ENCODE measurements at places on chromosomes 16 and 17.

DNA sequence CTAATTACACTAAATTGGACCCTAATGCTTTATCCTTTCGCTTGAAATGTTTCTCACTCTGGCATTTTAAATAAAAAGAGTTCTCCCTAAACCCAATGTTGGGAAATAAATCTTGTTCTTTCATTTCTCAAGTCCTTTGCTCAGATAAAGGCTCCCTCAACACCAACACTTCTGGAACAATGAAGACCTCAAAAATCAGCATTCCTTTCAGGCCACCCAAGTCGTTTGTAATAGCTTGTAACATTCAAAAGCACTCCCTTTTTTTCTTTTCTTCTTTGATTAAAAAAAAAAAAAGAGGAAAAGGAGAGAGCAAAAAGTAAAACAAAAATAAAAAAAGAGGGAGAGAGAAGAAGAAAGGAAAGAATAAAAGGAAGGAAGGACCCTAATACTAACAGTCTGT is 23.3 kb upstream of the FOXJ1 start:
- DNase-seq: no peak

GRCh38 chr17:32861981-32862380 is 14.9 kb downstream of the MYO1D start:
- DNase-seq: no peak

- no peak for DNase-seq
Observed at GRCh38 chr17:63032142-63032541, 66.1 kb downstream of the TANC2 start.

DNA sequence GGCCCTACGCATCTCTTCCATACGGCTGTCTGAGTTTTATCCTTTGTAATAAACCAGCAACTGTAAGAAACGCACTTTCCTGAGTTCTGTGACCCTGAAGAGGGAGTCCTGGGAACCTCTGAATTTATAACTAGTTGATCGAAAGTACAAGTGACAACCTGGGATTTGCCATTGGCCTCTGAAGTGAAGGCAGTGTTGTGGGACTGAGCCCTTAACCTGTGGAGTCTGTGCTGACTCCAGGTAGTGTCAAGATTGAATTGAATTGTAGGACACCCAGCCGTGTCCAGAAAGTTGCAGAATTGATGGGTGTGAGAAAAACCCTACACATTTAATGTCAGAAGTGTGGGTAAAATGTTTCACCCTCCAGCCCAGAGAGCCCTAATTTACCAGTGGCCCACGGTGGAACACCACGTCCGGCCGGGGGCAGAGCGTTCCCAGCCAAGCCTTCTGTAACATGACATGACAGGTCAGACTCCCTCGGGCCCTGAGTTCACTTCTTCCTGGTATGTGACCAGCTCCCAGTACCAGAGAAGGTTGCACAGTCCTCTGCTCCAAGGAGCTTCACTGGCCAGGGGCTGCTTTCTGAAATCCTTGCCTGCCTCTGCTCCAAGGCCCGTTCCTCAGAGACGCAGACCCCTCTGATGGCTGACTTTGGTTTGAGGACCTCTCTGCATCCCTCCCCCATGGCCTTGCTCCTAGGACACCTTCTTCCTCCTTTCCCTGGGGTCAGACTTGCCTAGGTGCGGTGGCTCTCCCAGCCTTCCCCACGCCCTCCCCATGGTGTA is 1.5 kb downstream of the GAA start:
- no peak for DNase-seq

DNA sequence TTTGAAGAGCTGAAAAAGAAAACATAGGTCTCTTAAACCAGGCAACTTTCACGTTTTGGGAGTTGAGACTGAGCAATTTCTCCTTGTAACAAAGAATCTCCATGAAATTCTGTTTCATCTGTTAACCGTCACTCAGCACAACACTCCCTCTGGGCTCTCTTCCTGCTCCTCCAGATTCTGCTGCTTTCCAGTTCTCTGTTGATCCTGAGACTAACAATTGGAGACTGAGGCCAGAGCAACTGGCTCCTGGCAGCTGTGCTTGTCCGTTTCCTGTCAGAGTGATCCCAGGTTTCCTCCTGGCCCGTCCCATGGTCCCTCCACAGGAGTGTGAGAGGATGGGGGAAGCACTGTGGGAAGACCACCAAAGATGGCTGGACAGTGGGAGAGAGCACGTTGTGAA is 32.5 kb downstream of the IST1 start:
- DNase-seq: no peak

- no peak for DNase-seq
Observed at GRCh38 chr17:61421460-61421859, 21.8 kb downstream of the TBX2 start.

GRCh38 chr16:67935101-67935401 is 1.6 kb downstream of the PSMB10 start:
- DNase-seq: no peak

DNA sequence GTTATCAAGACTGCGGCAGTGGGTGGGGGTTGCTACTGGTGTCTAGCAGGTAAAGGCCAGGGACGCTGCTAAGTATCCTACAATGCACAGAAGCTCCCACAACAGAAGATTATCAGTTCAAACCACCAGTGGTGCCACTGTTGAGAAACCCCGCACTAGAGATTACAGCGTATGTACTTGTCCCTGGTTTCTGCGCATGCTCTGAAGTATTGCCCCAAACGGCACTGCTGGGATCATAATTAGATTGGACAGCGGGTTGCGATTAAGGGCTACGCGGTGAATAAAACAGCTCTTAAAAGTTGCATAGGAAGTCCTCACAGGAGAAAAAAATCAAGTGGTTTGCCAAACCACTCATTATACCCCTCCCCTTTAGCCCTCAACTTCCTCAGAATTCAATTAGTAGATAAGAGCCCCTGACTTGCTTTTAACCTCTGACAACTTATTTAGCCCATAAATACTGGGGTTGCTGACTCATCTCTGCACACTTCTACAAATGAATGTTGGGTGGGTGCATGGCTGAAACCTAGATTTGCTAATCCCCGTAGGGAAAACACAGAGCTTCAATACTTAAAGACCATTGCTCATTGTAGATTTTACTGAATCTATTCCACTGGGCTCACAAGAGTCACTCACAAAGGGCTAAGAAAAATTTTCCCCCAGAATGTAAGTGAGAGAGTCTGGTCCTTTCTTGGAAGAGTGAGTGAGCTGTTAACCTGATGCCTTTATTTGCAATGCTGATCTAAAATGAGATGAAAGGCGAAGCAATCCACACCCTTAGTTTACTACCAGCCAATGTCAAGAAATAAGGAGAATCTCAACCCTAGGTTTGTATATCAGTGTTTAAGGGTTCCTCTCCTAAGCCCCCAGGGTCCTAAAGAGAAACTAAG is 91.8 kb downstream of the RGS9 start:
- peak; percentile 97 for DNase-seq

DNA sequence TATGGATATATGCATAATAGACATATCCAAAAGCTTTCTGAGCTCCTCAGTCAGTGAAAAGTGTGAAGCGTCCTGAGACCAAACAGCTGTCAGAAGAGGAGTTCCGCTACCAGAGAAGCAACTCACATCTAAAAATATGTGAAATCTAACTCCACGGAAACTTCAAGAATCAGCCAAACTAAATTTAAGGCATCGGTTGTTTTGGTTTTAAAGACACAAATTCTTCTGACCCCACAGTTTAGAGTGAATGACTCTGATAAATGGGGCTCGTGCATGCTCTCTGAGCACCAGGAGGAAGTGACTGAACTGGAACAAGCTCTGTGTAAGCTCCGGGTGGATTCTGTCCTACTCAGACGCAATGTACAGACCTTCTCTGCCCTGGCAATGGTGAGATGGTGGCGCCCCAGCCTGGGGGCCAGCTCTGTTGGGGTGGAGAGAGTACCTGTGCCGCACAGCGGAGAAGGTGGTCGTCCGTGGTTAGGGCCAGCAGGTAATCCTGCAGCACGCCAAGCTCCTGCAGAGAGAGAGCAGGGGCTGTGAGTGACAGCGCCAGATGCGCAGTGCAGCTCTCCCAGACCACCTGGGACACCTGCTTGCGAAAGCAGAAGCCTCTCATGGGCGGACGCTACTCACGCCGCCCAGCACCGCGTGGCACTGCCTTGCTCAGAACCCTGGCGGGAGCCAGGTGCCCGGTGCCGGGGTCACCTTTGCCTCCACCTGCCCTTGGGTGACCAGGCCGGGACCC is 44.4 kb upstream of the ATP2A3 start:
- DNase-seq: no peak

GRCh38 chr17:46178550-46179214 is 14.5 kb downstream of the KANSL1 start:
- peak; percentile 59 for DNase-seq

- DNase-seq: peak; percentile 89
Observed at GRCh38 chr16:58661199-58661830, 23.3 kb downstream of the SLC38A7 start.

- peak; percentile 40 for DNase-seq
Observed at GRCh38 chr17:15249487-15249886, 15.6 kb downstream of the PMP22 start.

- DNase-seq: no peak
Observed at GRCh38 chr16:3671424-3671823, 16.9 kb downstream of the DNASE1 start.

- no peak for DNase-seq
Observed at GRCh38 chr16:89828870-89829629, 775 bp downstream of the SPIRE2 start.

- peak; percentile 73 for DNase-seq
Observed at GRCh38 chr16:47519996-47520679, 59.0 kb downstream of the PHKB start.

DNA sequence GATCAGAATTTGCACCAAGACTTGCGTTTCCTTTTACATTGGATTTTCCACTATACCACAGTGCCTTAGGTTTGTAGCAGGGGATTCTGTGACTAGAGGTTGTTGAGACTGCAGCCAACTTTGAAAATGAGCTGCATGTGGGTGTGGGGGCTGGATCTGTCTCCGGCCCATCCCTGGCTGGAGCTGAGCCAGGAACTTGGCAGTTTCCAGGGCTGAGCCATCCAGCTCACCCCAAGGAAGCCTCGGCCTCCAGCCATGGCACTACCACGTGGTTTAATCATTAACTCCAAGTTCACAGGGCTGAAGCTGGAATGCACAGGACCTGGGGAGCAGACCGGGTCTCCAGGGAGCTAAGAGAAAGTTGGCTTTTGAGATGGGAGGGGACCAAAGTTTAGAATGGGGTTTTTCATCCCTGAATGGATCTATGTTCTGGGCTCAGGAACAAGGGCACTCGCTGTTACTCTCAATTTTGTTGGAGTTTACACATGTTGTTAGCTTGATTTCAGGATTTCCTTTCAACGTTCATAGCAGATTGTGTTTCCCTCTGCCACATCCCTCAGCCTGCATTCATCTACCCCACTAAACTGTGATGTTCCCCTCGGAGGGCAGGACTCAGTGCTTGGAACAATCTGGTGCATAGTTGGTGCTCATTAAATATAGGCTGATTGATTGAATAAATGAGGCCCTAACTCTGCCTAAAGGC is 42.3 kb upstream of the HNF1B start:
- no peak for DNase-seq

GRCh38 chr17:72433797-72434196 is 313.0 kb downstream of the SOX9 start:
- DNase-seq: no peak

- no peak for DNase-seq
Observed at GRCh38 chr16:26747760-26748159, 319.0 kb upstream of the C16orf82 start.

GRCh38 chr16:54944002-54944401 is 13.3 kb downstream of the IRX5 start:
- DNase-seq: no peak

GRCh38 chr16:85270374-85270773 is 158.1 kb upstream of the CIBAR2 start:
- no peak for DNase-seq

DNA sequence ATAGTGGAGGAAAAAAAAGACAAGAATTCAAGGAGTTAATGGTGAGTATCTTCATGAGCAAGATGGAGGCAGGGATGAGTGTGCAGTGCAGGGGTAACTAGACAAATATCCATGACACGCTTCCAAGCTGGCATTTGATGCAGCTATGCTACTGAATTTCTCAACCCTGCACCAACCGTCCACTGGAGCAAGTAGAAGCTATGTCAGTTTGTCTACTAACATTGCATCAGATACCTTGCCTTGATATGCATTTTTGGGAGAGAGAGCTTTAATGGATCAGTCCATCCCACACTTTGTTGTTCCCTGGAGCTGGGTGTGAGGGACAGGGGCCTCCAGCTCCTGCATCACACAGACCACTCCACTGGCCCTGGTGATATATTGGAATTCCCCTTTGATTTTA is 16.4 kb downstream of the CCL11 start:
- no peak for DNase-seq

- no peak for DNase-seq
Observed at GRCh38 chr17:77378318-77379064, 237.7 kb downstream of the SEC14L1 start.

DNA sequence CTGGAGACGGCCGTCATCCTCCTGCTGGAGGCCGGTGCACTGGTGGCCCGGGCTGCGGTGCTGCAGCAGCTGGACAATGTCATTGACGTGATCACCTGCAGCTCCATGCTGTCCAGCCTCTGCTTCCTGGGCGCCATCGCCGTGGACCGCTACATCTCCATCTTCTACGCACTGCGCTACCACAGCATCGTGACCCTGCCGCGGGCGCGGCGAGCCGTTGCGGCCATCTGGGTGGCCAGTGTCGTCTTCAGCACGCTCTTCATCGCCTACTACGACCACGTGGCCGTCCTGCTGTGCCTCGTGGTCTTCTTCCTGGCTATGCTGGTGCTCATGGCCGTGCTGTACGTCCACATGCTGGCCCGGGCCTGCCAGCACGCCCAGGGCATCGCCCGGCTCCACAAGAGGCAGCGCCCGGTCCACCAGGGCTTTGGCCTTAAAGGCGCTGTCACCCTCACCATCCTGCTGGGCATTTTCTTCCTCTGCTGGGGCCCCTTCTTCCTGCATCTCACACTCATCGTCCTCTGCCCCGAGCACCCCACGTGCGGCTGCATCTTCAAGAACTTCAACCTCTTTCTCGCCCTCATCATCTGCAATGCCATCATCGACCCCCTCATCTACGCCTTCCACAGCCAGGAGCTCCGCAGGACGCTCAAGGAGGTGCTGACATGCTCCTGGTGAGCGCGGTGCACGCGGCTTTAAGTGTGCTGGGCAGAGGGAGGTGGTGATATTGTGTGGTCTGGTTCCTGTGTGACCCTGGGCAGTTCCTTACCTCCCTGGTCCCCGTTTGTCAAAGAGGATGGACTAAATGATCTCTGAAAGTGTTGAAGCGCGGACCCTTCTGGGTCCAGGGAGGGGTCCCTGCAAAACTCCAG is 1.1 kb downstream of the MC1R start:
- no peak for DNase-seq

GRCh38 chr17:54771409-54771915 is 129.2 kb upstream of the TOM1L1 start:
- no peak for DNase-seq

DNA sequence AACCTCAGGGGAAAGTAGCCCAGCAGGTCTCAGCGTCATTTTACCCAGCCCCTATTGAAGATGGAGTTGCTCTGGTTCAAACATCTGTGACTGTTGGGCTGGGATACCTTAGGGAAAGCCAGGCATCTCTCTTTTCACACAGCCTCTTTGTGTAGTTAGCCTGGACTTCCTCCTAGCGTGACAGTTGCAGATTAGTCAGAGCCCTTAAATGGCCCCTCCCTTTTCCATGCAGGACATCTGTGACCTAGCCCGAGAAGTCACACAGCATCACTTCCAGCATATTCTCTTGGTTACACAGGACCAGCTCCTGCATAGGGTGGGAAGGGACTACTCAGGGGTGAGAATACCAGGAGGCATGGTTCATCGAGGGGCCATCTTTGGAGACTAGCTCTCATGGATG is 375.0 kb upstream of the RBFOX1 start:
- DNase-seq: no peak

All from hematopoietic multipotent progenitor cell treated with erythropoietin and hydrocortisone succinate and interleukin-3 and kit ligand, for 4 days (in vitro differentiated cells).